SHP77 treated with DMSO at 0.1 percent for 48 hours (cell line): ENCODE measurements at places on chromosomes 12 and 14.

DNA sequence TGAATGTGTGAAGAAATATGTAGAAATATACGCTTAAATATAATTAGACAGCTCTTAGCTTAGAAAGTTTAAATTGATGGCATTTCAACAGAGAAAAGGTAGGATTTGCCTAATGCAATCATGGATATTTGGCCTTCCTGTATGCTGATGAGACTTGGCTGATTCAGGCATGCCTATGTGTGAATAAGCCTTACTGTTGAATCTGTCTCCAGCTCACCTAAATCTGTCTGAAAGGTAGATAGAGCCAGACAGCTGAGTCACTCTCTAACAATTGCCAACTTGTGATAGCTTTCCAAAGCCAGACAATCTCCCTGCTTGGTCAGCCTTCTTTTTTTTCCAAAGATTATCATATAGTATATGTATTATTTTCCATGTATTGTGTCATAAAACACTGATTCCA lies 92.8 kb upstream of the FLRT2 start:
- DNase-seq, result no peak

DNA sequence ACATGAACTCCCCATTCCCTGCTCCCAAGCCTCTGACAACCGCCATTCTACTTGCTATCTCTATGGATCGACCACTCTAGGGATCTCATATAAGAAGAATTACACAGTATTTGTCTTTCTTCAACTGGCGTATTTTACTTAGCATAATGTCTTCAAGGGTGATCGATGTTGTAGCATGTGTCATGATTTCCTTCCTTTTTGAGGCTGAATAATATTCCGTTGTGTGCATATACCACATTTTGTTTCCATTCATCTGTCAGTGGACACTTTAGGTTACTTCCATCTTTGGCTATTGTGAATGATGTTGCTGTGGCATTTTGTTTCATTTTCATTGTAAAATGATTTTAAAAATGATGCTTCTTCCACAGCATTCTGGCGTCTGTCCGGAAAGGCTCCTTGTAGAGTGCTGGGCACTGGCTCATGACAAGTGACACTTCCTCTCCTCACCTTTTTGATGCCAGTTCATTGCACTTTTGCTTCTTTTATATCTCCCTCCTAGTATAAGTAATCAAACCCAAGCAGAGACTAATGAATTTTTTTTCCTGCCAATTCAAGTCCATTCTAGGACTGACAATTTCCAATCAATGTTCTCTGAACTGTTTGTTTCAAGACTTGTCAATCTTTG lies 39.3 kb downstream of the SCN8A start:
- DNase-seq, result no peak

DNA sequence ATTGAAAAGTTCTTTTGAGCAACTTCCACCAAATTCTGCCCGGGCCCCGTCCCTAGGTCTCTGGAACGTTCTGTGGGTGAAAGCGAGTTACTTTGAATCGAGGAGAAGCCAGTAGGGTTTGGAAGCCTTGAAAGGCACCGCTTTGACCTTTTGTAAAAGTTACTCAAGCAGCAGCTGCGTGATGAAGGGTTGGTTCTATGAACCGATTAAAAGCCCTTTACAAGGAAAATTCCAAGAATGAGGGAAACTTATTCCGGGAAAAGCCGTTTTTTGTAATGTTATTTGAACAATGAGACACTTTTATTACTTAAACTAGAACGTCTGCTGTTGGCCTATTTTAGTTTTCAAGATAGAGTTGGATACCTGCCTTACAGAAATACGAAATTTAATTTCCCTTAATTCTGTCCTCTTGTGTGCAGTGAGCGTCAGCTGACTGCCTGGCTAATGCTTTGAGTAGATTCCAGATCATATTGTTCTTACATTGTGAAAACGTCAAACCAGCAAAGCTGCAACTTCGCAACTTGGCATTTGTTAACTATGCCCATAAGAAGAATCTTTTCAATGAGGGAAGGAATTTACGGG lies 906 bp downstream of the LARP4 start:
- no peak for DNase-seq

- no peak for DNase-seq
These were observed 5.7 kb downstream of the TMEM179 start for GRCh38 chr14:104598910-104599273.

- no peak for DNase-seq
These were observed 138.5 kb downstream of the KTN1 start for GRCh38 chr14:55718551-55718950.

DNA sequence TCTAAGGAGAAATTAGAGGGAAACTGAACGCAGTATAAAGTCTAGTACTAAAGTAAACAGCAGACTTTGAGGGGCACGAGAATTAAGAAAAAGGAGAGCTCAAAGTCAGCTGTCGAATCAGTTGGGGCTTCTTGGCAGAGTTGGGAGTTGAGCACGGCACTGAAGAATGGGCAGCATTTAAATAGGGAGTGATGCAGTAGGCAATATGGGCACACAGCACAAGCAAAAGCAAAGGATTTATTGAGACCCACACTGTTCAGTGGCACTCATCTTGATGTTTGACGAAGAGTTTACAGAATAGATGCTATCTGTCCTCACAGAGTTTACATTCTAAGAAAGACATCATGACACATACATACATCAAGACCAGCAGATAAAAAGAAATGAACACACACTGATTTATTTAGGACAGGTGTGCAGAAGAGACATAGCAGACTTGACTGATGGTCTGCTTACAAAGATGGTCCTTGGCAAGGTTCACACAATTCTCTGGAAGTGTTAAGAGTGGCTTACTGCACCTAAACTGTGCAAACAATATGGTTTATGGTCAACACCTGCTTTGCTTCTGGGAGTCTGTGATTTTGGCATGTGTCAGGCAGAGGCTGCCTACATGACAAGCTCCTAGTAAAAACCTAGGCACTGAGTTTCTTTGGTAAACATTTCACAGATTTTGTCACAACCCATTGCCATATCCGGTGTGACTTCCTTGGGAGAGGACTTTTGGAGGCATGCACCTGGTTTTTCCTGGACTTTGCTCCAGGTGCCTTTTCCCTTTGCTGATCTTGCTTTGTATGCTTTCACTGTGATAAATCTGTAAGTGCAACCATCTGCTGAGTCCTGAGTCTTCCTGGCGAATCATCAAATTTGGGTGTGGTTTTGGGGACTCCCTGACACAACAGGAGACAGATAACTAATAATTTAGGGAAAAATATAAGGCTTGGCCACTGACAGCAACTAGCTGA lies 26.3 kb downstream of the ALKBH1 start:
- DNase-seq, result peak; percentile 25

DNA sequence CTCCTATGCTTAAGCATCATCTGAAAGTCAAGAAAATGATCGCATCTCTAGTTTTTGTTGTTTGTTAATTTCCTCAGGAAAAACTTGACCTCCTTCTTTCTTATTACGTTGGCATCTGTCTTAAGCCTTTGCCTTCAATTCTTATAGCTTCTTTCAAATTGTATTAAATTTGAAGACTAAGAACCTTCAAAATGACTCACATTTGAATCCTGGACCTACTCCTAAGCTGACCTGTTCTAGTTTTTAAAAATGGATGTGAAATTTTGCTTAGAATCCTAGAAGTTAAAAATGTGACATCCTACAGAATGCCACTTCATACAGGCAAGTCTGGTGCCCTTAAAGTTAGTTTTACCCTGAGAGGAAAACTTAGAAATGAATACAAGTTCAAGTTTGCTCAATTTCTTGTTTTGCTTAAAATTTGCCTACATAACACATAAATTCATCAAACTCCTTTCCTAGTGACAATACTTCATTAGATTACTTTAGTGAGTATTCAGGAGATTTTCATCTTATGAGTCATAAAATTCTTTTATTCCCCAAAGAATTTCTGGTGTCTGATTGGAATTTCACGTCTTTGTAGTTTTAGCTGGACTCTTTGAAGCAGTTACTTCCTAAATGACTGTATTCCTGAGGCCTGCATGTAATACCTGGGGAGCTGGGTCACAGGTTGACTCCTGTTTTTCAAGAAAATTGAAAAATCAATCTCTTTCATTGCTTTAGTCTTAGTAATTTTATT lies 152.3 kb downstream of the MSRB3 start:
- no peak for DNase-seq

DNA sequence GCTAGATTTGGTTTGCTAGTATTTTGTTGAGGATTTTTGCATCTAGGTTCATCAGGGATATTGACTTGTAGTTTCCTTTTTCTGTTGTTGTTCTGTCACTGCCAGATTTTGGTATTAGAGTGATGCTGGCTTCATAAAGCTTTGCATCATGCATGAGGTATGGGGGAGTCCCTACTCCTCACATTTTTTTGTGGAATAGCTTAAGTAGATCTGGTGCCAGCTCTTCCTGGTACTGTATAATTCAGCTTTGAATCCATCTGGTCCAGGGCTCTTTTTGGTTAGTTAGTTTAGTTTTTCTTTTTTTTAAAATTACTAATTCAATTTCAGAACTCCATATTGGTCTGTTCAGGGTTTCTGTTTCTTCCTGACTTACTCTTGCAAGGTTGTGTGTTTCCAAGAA lies 59.4 kb downstream of the LRRIQ1 start:
- DNase-seq, result no peak

- DNase-seq, result no peak
These were observed 30.3 kb downstream of the DEGS2 start for GRCh38 chr14:100129161-100129589.

DNA sequence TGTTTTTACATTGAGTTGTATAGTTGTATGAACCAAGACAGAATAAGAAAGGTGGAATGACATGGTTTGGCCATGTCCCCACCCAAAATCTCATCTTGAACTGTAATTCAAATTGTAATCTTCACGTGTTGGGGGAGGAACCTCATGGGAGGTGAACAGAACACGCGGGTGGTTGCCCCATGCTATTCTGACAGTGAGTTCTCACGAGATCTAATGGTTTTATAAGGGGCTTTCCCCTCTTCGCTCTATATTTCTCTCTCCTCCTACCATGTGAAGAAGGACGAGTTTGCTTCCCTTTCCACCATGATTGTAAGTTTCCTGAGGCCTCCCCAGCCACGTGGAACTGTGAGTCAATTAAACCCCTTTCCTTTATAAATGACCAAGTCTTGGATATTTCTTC lies 25.3 kb downstream of the DDHD1 start:
- no peak for DNase-seq

GRCh38 chr12:96571101-96571862 lies 81.9 kb downstream of the CFAP54 start:
- no peak for DNase-seq

DNA sequence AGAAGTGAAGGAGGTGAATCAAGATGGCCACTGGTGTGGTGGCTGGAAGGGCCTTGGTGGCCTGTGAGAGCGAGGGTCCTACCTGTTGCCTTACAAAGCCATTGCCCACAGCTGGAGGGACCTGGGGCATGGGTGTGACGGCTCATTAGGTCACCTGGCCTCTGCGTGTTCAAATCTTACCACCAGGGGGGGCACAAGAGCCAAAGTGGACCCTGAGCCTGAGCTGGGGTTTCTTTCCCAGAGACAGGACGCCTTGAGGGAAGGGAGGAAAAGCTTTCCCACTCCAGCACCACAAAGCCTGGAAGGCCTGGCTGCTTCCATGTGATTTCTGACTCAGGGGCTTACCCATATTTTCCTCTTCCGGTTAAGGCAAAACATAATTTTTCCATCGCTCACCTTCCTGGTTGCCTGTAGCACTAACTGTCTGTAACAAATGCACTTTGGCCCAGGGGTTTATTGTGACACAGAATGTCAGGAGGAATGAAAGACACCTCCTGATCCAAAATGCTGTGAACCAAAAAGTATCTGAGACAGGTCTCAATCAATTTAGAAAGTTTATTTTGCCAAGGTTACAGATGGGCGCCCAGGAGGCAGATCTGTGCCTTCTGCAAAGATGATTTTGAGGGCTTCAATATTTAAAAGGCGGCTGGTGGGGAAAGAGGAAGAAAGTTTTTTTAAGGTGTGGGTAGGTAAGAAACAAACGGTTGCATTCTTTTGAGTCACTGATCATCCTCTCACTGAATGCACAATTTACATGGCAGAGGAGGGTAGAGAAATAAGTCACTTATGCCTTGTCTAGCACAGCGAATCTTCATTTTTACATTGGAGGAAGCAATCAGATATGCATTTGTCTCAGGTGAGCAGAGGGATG lies 4.3 kb upstream of the CD9 start:
- DNase-seq, result no peak

DNA sequence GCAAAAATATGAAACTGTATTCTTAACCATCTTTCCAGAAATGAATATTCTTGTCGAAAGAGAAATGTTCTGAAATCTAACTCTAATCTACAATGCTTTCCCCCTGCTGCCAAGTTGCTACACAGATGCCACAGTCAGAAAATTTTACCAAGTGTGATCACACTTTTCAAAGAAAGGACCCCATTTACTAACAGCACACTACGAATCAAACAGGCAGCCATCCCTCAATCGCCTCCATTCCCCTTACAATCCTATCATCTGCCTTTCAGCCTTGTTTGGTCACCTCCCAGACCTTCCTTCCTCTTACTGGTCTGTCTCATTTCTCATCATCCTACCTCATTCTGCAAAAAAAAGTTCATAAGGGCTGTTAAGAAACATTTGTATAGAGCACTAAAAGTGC lies 190.1 kb downstream of the MED13L start:
- no peak for DNase-seq

DNA sequence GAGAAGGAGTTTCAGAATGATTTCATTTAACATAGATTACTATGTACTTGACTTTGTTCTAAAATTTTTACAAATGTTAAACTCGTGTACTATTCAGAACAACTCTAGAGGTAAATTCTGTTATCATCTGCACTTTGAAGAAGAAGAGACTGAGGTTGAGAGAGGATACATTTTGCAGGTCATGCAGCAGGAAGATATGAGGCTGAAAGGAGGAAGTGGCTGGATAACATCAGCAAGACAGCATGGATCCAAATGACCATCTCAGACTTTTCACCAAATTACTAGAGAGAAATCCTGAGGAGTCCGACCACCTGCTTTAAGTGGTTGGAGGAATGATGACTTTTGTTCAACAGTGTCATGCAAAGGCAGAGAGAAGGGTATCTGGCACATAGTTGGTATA lies 84.9 kb downstream of the ASCL4 start:
- no peak for DNase-seq

DNA sequence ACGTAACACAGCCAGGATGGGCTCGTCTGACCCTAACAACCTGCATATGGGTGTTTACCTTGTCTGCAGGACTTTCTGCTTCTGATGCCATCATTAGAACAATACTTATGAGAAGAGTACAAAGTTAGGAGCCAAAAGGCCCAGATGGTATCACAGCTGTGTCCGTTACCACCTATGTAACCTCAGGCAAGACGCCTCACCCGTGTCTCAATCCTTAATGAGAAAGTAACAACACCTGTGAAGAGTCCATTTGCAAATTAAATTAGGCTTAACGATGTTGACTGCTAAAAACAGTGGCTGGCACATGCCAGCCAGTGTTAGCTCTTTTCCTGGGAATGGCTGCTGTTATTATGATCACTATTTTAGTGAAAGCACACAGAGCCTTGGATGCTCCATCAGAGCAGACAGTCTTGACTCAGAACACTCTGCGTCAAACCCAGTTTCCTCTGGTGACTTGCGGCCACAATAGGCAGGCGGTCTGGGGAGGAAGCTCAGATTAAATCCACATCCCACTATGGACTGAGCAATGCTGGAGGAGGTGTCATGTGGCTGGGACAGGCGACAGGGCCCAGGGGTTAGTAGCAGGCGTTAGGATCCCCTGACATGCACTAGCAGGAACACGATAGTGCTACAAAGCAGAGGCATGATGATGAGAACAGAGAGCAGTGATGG lies 125.3 kb downstream of the SLC15A4 start:
- no peak for DNase-seq

GRCh38 chr12:126914170-126914793 lies 1352.7 kb upstream of the TMEM132C start:
- DNase-seq, result no peak

- DNase-seq, result no peak
These were observed 15.6 kb downstream of the DYRK2 start for GRCh38 chr12:67664171-67664570.
